ENCODE measurements at places on chromosomes 11 and 22.

GRCh38 chr11:14582793-14583192 lies 60.8 kb upstream of the PDE3B start:
- H3K27me3 ChIP-seq, result no peaks in the 10 kb centered on the region
- H3K36me3 ChIP-seq, result no peaks in the 10 kb centered on the region
- DNase-seq, result peak; percentile 29
- H3K4me3 ChIP-seq, result no peak overlapping the region
- peak overlapping the region; percentile 11 for H3K27ac ChIP-seq

GRCh38 chr22:20919718-20920117 lies 2.5 kb downstream of the CRKL start:
- H3K4me1 ChIP-seq, result peaks cover 4% of the 10 kb centered on the region
- H3K4me3 ChIP-seq, result peak overlapping the region; percentile 98
- no peaks in the 10 kb centered on the region for H3K27me3 ChIP-seq
- H3K36me3 ChIP-seq, result peaks cover 11% of the 10 kb centered on the region
- H3K27ac ChIP-seq, result no peak overlapping the region
- no peak for DNase-seq

DNA sequence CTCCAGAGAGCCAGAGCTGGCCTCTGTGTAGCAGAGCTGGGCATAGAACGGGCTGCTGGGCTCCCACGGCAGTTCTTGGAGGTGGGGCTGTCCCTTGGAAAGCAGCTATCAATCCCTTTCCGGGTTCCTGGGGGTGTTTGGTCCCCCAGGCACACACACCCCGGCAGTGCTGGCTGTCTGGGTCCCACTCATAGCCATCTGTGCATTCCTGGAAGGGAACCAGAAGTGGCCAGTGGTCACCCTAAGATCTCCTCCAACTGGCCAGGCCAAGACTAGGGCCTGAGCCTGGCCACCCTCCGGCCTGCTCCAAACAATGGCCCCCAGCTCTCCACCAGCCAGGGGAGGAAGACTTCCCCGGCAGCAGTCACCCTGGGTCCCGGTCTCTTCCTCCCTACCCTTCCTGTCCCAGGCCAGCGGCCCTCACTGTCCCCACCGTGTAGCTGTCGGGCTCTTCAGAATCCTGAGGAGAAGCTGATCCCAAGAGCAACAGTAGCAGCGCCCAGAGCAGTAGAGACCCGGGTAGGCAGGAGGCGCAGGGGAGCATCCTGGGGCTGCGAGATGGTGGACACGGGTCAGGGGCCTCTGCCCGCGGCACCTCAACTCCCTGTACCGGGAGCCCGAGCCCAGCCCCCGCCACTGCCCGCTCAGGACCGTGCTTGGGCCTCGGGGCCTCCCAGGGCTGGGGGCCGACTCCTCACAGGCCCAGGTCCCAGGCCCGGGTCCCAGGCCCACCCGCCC lies 620 bp downstream of the EFEMP2 start:
- H3K36me3 ChIP-seq, result peaks cover 10% of the 10 kb centered on the region
- H3K27me3 ChIP-seq, result no peaks in the 10 kb centered on the region
- DNase-seq, result no peak
- peak overlapping the region; percentile 64 for H3K4me3 ChIP-seq

GRCh38 chr11:124953753-124954589 lies at the start of gene CCDC15:
TSS of gene CCDC15 (plus strand) at chr11:124954202. CDS start at chr11:124954733, 531 bp downstream.
- H3K27ac ChIP-seq, result peak within 1 kb of the TSS; percentile 66
- H3K4me3 ChIP-seq, result peak within 1 kb of the TSS; percentile 64
- no peaks in the 10 kb centered on the region for H3K27me3 ChIP-seq
- H3K4me1 ChIP-seq, result peaks cover 11% of the 10 kb centered on the region
- DNase-seq, result peak; percentile 98
- H3K36me3 ChIP-seq, result no peaks in the 10 kb centered on the region

- peaks cover 13% of the 10 kb centered on the region for H3K27me3 ChIP-seq
- H3K4me3 ChIP-seq, result peak overlapping the region; percentile 72
- peak; percentile 54 for DNase-seq
- H3K4me1 ChIP-seq, result peaks cover 35% of the 10 kb centered on the region
- H3K27ac ChIP-seq, result no peak overlapping the region
Measured at GRCh38 chr22:17120281-17120680, 879 bp downstream of the TMEM121B start.

GRCh38 chr11:23859087-23859486 lies 637.8 kb upstream of the LUZP2 start:
- H3K36me3 ChIP-seq, result no peaks in the 10 kb centered on the region
- no peak for DNase-seq
- no peak overlapping the region for H3K27ac ChIP-seq
- H3K27me3 ChIP-seq, result no peaks in the 10 kb centered on the region
- H3K4me1 ChIP-seq, result no peaks in the 10 kb centered on the region

- H3K36me3 ChIP-seq, result no peaks in the 10 kb centered on the region
- H3K27me3 ChIP-seq, result no peaks in the 10 kb centered on the region
- H3K4me1 ChIP-seq, result no peaks in the 10 kb centered on the region
- no peak overlapping the region for H3K27ac ChIP-seq
- DNase-seq, result no peak
Measured at GRCh38 chr22:19733755-19734154, 10.4 kb downstream of the GP1BB start.

All from heart left ventricle (tissue), 16 donors.